ENCODE measurements at places on chromosomes 16 and 17.
A peak's percentile ranks its signal among the peaks of the same experiment; 100 is the strongest.

DNA sequence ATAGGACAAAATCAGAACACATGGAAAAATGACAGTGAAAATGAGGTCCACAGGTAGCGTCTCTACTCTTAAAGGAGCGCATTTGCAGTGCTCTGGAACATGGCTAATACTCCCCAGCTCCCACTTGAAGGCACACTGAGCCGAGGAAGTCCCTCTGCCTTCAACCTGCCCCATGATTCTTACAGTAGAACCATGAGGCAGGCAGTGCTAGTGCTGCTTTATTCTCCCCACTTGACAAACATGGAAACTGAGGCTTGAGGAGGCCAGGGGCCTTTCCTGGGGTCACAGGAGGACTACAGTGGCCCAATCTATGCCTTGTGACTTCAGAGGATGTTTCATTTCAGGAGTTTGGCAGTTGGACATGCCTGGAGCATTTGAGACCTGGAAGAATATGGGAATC, 244.1 kb upstream of the MAF start:
- DNase-seq: no peak

- no peak for DNase-seq
Observed at GRCh38 chr16:89347807-89348206, 130.3 kb downstream of the ZNF778 start.

GRCh38 chr16:82384017-82384416, 214.0 kb upstream of the MPHOSPH6 start:
- DNase-seq: no peak

- DNase-seq: no peak
Observed at GRCh38 chr16:84913315-84913714, 93.5 kb downstream of the CRISPLD2 start.

DNA sequence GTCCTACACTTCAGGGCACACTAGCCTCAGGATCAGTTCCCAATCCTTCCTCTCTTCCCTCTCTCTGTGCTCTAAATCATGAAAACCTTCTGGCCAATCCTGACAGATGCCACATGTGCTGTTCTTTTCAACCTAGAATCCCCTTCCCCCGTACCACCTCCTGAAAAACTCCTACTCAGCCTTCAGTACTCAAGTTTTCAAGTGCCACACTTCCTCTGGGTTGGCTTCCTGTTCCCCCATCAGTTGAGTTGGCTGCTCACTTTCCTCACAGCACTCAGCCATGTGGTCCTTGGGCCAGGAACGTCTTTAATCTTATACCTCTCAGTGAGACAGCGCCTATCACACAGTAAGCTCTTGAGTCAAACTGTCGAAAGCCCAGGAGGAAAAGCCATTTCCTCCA, 3.3 kb downstream of the ASPHD1 start:
- DNase-seq: no peak

GRCh38 chr17:71855010-71855409, 265.8 kb upstream of the SOX9 start:
- no peak for DNase-seq

DNA sequence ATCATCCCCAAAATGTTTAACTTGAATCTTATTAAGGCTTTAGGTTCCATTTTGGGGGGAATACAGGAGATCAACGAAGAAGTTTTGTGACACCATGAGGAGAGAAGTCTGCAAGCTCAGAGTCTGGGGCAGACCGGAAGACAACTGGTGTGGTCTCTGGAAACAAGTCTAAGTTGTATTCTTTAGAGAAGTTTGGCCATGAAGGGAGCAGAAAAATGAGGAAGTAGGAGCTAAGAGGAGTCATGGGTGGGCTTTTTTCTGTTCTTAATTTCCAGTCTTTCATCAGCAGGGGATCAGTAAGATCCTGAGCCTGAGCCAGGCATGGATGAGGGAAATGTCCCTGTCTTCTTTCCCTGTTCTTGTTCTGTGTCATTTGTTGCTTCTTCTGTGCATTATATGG, 35.8 kb upstream of the NF1 start:
- no peak for DNase-seq

DNA sequence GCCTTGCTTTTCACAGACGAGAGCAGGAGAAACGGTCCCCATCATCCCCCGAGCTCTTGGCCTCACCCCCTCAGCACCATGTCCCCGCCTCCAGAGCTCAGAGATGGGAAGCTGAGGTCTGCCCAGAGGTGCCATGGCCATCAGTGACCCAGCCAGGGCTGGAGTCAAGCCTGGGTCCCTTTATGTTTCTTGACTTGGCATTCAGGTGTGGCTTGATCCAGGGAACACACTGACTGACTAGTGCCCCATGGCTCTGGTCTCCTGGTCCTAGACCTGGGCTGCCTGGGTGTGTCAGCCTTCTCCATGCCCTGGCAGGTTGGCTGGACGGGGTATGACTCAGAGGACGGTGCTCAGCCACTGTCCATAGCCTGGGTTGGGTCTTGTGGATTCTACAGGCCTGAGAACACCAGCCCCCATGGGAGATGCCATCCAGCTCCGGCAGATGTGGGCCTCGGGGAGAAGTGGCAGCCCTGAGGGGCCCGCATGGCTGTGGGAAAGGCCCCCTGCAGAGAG, 54.2 kb downstream of the ZFPM1 start:
- DNase-seq: no peak

- DNase-seq: no peak
Observed at GRCh38 chr17:44769230-44769629, 10.4 kb downstream of the ADAM11 start.

DNA sequence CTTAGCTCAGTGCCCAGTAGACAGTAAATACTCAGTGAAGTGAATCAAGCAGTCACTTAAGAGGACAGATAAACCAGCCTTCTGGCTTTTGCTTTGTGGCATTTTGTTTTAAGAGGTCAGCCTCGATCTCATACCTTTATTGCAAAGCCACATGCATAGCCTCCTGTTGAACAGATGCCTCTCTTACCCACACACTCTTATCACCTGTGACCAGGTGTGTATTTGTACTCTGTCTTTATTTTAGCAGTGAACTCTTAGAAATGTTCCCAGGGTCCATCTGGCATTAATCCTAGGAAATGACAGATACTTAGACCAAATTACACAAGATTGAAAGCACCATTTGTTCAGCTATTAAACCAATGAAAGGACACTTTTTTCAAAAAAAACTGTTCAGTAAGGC, 1426.5 kb downstream of the CDH11 start:
- DNase-seq: no peak

- DNase-seq: no peak
Observed at GRCh38 chr16:57955572-57956188, 15.2 kb downstream of the CNGB1 start.

- peak; percentile 85 for DNase-seq
Observed at GRCh38 chr16:84511180-84511800, 6.8 kb upstream of the MEAK7 start.

GRCh38 chr16:16850274-16850673, 471.3 kb downstream of the NPIPA7 start:
- no peak for DNase-seq

DNA sequence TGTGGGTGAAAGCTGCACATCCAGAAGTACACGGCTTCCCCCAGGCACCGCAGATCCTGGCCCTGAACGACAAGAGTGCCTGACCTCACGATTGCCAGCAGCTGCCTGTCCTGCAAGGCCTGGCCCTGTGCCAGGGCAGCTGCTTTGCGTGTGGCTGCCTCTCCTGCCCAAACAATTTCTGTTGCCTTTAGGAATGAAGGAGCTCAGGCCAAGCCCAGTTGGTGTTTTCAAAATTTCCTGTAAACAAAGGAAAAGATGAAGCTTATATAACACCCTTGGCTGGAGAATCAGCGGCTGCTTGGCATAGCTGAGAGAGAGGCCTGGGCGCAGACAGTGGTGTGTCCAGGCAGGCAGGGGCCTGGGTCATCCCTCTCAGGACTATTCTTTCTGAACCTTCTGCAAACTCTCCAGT, 11.7 kb upstream of the SLC47A2 start:
- DNase-seq: peak; percentile 97

GRCh38 chr17:50304781-50305404, 30.6 kb downstream of the TMEM92 start:
- DNase-seq: peak; percentile 30

DNA sequence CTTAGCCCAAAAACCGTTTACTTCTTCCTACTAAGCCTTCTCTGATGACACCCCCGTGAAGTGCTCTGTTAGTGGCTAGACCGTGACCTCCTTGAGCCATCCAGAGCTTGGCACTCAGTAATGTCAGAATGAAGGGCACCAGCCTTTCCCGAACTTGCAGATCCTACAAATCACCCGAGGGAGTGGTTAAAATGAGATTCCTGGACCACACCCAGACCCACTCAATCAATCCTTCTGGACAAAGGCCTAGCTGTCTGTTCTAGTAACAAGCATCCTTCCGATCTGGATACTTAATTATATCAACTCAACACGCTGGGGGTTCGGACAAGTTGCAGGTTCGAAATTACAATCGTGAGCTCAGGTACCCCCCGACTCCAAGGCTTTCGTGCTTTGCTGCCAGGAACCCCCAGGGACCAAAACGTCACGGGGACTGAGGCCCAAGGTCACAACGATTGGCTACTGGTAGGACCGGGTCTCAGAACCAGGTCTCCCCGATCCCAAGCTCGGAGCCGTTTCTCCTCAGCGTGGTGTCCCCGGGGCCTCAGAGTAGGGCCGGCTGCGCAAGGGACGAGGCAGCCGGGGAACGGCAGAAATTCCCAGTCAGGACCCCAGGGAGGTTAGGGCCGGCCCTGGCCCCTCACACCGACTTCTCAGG, 527 bp downstream of the CIAPIN1 start:
- peak; percentile 16 for DNase-seq

DNA sequence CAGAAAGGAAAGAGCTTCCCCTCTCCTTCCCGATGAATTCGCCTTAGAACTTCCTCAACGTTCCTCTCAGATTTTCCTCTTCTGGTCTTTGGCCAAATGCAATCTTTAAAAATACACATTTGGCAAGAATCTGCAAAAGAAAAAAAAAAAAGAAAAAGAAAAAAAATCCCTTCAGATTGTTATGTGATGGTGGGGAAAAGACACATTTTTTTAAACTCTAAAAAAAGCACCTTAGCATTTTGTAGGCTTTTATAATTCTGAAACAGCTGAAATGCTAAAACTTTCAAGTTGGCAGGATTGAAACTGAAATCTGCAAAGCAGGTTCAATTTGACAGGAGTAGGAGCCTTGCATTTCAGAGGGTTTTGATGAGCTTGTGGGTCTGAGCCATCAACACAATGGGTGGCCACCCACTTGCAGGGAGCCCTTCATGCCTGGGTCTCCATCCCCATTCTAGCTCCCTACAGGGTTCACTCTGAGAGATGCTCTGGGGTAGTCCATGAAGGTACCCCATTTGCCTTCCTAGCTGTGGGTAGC, 33.1 kb downstream of the CACNG3 start:
- no peak for DNase-seq

DNA sequence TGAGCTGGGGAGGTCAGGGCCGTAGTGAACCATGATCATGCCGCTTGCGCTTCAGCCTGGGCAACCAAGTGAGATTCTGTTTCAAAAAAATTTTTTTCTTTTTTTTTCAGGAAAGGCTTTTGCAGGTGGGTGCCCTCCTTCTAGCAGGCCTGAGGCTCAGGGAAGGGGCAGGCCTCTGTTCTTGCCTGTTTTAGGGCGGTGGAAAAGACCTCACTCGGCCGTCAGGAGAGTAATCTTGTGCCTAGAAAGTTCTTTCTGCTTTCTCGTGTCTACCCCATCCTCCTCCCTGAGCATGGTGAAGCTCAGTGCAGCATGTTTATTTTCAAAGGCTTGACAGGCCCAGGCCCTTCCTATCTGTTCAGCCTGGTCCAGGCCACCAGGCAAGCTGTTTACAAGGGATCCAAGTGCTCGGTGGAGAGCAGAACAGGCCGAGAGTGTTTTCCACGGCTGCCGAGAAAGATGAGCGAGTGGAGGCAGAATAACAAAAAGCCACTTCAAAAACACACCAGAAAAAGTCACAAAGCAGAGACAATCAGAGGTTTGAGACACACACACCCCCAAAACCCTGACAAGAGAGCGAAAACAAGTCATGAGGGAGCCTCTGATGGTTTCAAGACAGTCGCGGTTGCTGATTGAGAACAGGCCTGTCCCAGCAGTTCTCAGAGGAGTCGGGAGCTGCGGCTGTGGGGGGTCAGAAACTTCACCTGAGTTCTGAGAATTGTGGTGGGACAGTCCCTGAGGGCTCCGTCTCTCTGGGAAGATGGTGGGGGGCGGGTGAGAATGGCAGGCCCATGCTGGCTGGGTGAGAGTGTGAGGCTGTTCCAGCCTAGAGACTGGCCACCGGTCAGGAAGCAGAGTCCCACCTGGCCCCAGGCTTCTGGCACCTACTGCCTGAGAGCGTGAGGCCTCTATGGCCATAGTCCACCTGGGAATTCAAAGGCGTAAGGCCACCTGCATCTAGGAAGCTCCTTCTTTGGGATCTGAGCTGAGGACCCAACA, 37.5 kb upstream of the CCR7 start:
- DNase-seq: no peak

Data from AG10803 (cell line).